Forelimb muscle (tissue), 1 donor: ENCODE measurements at places on chromosomes 4 and X. TPM values are rescaled to one million over a fixed set of nuclear protein-coding genes. Genes with fewer than 3 reads are reported as not detected.

ENPP6 gene
- 13.8 TPM for polyA plus RNA-seq

KLKB1 gene
- 0.15 TPM for polyA plus RNA-seq

S100G gene
- polyA plus RNA-seq, result not detected

HTR2C gene
- polyA plus RNA-seq, result not detected

STK32B gene
- polyA plus RNA-seq, result 5.4 TPM

DTHD1 gene
- polyA plus RNA-seq, result not detected

ANXA5 gene
- 258 TPM for polyA plus RNA-seq

FAM241A gene
- polyA plus RNA-seq, result 2.9 TPM

GRCh38 chrX:23822397-23822796, 39.4 kb downstream of the SAT1 start:
- no peak for DNase-seq

DNA sequence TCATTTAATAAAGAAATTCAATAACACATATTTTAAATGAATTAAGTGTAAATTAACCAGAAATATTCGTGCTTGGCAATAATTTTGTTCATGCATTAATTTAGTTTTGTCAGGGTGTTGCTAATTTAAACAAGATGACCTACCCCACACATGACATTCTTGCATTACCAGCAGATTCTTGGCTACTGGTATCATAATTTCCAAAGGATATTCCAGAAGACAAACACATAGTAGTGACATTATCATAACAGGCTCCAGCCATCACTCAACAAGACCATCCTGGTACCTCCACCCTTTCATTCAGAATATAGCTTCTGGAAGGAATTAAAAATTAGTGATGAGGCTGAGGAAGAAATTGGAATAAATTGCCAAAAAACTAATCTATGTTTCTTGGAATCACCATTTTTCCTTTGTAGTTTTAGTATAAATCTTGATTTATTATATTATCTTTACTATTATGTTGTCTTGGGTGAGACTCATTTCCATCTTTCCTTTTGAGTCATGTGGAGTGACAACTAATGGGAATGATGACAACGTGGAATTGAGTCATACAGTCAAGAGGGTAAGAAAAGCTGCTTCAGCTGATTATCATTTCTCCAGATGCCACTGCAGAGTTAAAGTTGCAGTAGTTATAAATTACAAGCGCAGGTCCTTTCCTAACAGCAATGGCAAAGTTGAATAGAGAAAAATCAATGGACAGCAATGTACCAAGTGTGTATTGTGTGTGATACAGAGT, 30.9 kb upstream of the HHIP start:
- no peak for DNase-seq

DNA sequence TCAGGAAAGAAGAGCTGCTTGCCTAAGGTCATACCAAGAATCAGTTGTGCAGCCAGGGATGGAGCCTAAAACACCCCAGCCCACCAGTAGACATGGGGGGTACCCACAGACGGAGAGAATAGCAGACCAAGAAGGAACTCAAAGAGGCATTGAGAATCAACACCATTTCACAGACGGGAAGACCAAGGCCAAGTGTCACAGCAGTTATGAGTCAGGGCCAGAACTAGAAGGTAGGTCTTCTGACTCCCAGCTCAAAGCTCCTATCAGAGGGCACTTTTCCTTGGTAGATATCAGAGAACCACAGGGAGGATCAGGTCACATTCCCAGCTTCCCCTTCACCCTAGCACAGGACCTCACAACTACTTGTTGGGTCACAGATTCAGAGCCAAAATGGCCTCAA, 14.5 kb downstream of the OTUD5 start:
- no peak for DNase-seq

DNA sequence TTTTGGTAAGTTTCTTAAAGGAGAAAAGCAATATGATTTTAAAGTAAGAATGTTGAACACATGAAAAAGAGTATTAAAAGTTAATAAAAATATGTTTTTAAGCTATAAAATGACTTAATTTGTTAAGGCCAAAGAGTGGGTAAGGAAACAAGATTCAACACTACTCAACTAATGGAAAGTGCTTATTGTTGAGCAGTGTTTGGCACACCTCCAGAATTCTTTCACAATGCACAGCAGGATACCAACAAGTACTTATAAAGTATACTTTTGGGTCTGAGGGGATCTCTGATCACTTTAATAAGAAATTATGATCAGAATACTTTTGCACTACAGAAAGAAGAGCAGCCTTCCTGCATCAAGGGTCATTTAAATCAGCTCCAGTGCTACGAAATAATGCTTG, 5.9 kb downstream of the LAMP2 start:
- no peak for DNase-seq

DNA sequence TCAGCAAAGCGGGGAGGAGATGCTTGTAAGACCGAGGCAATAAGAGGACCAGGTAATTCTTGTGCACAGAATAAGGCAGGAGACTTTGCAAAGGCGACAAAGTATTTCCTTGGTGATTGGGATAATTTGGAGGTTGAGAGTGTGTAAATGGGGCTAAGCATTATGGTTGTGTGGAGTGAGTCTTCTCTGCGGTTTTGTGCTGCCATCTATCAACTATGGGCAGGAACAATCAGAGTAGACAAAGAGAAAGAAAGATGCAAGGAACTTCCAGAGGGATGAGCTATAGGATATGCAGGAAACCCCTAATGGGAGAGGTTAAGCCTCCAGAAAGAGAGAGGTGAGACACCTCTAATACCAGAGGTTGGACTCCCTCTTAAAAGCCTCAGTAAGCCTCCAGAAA, 339.8 kb downstream of the PAPSS1 start:
- DNase-seq, result no peak

GRCh38 chrX:133448512-133449076, 33.3 kb upstream of the GPC4 start:
- no peak for DNase-seq

DNA sequence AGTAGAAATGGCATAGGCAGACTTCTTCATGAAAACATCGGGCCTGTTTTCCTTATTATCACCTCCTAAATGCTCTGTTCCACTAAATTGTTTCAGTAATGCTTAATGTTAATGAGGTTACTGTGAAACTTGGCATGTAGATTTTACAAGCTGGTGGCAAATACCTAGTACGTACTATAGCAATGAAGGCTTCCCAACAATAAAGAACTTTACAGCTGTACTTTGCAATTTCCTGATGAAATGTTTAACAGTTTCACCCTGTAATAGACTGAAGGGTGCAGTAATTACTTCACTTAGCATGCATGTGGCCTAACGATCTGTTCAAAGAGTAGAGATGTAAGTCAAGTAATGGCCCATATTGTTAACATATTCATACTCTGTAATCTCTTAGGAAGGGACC, 524.7 kb downstream of the IL15 start:
- no peak for DNase-seq

- DNase-seq, result no peak
These were observed 1030.1 kb downstream of the FSTL5 start for GRCh38 chr4:161133586-161134276.

DNA sequence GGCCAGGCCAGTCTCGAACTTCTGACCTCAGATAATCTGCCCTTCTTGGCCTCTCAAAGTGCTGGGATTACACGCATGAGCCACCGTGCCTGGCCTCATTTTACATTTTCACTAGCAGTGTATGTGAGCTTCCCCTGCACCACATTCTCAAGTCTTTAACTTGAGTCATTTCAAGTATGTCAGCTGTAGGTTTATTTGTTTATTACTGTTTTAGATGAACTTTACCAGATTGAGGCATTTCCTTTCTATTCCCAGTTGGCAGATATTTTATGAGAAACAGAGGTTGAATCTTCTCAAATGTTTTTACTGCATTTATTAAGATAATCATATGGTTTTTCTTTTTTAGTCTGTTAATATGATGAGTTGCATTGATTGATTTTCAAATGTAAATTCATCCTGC, 114.6 kb upstream of the SH3RF1 start:
- no peak for DNase-seq
